ENCODE measurements at places on chromosomes 12 and 14.

DNA sequence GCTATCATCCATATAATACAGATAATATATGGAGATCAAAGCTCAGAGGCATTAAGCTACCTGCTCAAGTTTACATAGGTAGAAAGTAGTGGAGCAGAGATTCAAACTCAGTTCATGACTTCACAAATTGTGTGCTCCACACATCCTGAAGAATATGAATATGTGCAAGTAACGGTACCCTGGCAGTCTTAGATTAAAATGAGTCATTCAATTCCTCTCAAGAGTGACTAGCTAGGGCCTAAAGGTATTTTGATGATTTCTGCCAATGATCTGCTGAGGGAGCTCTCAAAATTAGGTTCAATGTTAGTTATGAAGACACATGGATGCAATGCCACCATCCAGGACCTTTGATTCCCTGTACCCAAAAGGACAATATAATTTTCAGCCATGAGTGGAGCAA is 58.9 kb downstream of the GRIP1 start:
- no peak for DNase-seq

DNA sequence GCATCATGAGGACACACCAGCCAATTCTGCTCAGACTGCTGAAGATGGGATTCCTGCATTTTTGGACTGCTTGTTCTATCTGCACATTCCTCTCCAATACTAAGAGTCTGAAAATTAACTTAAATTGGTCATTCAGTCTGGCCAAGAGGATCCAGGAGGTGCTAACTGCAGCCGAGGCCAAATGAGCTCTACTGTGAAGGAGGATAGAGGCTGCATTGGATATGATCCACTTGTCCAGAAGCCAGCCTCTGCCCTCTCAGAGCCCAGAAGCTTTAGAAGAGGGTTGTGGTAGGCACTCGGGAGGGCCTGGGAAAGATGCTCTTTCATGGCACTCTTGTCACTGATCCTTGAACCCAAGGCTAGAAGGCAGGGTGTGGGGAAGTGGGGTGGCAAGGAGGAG is 37.1 kb upstream of the PLEK2 start:
- DNase-seq = no peak

DNA sequence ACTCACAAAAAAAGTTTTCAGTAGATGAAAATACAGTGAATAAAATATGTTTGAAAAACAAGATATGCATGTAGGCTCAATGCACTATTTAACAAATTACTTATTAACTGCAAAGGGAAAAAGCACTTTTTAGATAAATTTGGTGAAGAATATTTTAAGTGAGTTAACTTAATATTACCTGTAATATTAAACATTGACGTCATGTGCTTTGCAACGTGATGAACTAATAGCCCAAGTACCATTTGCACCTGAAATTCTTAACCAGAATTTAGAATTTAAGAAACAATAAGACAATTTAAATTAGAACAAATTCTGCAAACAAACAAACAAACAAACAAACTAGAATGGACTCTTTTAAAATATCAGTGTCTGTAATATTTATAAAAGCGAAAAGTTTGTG is 659.0 kb upstream of the NOVA1 start:
- DNase-seq = no peak

GRCh38 chr12:46264057-46264456 is 4.8 kb downstream of the SLC38A1 start:
- no peak for DNase-seq

DNA sequence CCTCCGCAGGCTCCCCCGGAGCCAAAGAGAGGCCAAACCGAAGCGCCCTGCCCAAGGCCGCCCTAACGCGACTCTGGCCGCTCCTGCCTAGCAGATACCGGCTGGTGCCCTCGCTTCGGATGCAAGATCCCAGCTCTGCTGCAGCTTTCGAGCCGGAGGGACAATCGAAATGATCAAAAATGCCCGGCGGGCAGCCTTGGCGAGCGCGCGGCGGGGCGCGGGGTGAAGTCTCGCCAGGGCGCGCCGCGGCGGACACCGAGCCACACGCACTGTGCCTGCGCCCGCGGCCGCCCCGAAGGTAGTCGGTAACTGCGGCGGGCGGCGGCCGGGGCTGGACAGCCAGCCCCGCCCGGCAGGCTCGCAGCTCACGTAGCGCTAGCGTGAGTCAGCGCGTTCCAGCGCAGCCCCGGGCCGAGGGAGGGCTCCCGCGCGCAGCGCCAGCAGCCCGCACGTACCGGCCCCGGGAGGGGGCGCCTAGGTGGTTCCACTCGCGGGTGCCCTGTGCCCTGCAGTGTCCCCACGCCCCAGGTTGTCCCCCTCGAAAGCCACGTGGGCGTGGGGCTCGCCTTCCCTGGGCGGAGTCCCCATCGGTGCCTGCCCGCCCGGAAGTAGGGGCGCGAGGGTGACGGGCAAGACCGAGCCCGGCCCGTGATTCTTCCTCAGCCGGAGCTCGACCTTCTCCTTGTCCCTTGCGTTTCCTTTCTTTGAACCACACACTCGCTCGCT is 109.2 kb upstream of the EGLN3 start:
- DNase-seq = no peak

DNA sequence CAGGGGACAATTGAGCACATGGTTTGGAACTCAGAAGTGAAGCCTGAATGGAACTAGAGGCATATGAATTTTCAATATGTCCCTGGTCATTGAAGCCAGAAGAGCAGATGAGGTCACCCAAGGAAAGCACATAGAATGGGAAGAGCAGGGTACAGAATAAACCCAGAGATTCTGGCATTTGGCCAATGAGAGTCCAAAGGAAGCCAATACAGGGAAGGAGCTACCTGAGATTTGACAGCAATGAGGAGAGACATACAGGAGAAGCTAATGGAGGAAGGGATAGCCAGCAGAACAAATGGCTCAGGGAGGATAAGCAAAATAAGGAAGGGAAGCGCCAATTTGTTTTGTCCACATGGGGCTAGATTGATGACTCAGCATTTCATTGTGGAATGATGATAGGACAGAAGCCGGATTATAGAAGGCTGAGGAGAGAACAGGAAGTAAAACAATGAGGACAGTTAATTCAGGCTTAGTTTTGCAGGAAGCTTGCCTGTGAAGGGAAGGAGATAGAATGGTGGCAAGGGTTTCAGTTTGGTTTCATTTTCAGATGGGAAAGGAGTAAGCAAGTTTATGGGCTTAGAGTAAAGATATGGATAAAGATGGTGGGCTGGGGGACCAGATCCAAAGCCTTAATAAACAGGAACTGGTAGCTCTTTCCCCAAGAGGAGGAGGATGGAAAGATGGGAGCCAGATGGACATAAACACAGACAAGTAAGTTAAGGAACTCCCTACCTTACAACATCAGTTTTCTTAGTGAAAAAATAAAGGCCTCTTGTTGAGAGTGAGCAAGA is 3.2 kb upstream of the SPTSSA start:
- DNase-seq = no peak

GRCh38 chr14:32813401-32813800 is 125.3 kb upstream of the NPAS3 start:
- no peak for DNase-seq

GRCh38 chr12:92145481-92145730 is 240 bp downstream of the BTG1 start:
- DNase-seq = no peak

DNA sequence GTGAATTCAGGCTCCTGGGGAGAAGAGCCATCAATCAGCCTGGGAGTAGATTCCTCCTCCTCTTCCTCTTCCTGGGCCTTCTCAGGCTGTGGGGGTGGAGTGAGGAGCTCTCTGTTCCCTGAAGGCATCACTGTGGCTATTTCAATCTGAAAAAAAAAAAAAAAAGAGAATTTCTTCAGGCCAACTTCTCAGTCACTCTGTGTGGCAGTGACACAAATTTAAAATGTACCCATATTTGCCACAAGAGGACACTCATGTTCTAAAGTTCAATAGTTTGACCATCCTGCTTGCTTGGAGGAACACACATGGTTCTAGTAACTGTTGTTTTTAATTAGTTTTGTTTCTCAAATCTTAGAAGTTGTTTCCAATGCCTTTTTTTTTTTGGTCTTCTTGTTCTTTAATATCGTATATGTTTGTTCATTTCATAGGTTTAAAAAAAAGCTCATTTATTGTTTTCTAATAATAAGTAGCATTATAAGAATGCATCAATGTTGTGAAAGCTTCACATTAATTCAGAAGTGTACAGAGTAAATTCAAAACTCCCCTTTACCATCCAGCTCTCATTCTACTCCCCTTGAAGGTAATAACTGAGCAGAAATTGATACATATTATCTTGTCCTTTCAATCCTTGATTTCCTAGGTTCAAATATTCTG is 23.3 kb upstream of the CCER1 start:
- DNase-seq = peak; percentile 65

- no peak for DNase-seq
Measured at GRCh38 chr14:71539650-71540285, 392.5 kb upstream of the RGS6 start.

DNA sequence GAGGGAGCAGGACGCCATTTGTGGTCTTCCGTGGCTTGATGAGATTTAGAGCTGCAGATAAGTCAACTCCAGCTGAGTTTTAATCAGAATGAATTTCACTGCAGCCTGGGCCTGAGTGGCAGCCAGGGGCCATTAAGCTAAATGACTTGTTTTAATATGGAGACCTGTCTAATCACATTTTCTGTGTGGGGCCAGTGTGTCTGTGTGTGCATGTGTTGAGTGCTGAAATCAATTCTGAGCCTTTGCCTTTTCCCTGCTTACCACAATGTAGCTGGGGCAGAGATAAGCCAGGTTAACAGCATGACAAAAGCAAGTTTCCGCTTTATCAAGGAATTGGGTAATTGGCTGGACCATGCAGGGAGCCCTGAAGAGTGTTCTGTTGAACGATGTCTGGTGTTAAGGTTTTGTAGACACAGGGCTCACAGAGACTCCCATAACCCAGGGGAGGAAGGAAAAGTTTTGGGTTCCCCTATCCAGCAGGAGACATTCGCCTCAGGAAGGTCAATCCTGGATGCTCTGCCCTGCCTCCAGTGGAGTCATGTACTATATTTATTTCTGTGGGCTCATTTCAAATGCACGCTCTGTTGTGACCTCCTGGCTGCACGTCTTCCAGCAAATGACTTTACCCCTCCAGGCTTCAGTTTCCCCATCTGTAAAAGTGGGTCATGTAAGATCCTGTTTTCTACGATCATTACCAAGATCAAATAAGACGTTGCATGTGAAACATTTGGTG is 24.2 kb downstream of the RPH3A start:
- DNase-seq = no peak

GRCh38 chr12:117481470-117481869 is 120.0 kb upstream of the NOS1 start:
- DNase-seq = no peak

- DNase-seq = peak; percentile 91
Measured at GRCh38 chr14:52076334-52076733, 7.5 kb upstream of the NID2 start.

DNA sequence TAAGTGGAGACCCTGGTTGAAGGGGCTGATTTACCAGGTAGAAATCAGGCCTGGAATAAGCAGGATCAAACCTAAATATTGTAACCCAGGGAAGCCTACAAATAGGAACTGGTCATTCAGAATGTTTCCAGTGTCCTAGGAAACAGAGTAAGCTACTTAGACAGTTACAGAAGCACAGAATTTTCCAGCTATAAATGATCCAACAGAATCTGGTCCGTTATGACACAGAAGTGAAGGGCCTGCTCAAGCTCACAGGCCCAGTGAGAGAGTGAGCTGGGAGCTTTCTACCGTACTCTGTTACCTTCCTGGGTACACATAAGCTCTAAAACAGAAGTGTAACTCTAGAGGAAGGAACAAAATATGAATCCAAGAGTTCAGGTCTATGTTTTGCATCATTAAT is 119.1 kb downstream of the TTC7B start:
- no peak for DNase-seq

DNA sequence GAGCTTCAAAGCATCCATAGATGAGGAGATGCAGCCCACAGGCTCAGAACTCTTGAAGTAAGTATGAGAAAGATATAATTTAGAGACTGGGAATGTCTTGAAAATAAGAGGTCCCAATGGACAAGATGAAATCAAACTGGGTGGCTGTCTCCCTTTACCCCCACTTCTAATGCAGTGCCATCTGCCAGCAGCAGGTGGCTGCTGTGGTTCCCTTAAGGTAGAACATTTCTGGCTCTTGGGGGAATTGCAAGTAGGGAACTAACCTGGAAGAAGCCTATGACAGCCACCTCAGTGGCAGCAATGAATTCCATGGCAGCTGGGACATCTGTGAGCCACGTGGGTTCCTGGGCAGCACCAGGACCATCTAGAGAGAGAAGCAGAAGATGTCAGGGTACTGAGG is 648 bp downstream of the ERP27 start:
- DNase-seq = no peak
